ENCODE measurements at places on chromosomes 5 and 9. TPM values are rescaled to one million over a fixed set of nuclear protein-coding genes. Genes with fewer than 3 reads are reported as not detected.

DNA sequence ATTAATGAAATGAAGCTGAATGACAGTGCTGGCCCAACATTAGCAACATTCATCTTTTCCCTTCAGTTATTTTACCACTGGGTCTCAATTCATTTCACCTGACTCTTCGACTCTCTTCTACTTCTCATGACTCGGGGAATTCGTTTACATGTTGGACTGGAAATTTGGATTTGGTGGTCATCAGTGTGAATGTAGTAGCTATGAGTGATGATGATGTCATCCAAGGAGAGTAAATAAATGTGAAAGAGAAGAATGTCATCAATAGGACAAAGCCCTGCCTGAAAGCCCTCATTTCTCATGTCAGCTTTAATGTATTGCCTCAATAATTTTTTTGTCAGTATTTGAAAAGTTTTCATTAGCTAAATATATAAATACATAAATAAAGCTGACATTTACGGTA, 21.9 kb upstream of the CFAP95 start:
- no peak overlapping the region for H3K27ac ChIP-seq
- no peaks in the 10 kb centered on the region for H3K4me1 ChIP-seq
- no peaks in the 10 kb centered on the region for H3K36me3 ChIP-seq
- H3K4me3 ChIP-seq, result no peak overlapping the region
- no peak for DNase-seq

DNA sequence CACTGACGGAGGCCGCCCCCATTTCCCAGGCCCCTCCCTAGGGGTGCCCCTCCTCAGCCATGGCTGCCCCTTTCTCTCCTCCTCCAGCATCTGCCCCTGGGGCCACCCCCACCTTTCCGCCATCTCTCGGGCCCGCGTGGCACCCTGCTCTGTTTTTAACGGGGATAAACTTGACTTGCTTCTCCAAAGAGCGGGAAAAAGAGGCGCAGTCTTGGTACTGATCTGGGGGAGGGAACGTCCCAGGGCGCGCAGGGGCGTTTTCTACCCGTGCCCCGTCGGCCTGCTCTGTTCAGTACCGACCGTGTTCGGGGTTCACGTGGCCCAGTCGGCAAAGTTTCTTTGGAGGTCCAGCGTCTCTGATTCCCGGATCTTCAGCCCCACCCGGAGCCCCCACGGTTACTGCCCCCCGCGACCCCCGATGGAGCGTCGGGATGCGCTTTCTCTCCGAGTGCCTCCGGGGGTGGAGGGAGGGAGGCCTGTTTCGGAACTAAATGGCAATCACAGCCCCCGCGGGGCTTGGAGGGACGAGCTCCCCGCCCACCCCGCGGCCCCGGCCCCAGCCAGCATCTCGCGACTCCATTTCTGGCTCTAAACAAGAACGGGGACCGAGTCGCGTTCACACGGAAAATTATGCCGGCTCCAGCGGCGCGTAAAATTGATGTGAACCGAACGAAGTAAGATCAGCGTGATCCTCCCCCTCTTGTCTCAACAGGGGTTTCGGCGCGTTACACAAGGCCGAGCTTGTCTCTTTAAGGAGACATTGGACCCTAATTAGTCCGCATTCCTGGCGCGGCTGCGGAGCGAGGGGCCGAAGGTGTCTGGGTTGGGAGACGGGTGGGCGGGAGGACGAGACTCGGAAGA, 1.1 kb upstream of the TLE4 start:
- peak overlapping the region; percentile 78 for H3K4me3 ChIP-seq
- H3K27ac ChIP-seq, result peak overlapping the region; percentile 97
- DNase-seq, result peak; percentile 89

DNA sequence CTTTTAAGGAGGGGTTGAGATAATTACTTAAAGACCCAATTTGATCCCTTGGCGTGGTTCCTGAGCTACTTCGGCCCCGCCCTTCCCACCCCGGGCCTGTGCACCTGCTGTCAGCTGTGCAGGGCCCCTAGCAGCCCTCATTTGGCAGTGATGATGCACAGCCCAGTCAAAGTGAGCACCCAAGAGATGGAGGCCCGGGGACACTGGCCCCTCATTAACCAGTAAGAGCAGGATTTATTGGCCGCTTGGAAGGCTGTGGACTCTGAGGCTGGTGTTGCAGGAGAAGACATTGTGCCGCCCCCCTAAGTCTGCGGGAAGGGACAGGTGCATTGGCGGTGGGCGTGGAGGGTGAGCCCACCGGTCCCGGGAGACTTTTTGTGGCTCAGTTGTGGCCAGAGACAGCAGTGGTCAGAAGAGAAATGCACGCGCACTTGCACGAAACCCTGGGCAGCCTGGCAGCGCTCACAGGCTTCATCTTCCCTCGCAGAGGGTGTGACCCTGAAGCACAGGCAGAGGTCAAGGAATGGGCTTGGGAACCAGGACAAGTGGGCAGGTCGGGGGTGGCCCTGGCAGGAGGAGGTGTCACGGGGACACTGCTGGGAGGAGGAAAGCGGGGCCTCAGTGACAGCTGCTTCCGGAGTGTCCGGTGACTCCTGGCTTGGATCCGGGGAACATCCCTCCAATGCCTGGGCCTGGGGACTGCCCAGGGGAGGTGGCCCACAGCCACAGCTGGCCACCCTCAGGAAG, 74.0 kb upstream of the RXRA start:
- DNase-seq, result no peak
- no peaks in the 10 kb centered on the region for H3K27me3 ChIP-seq
- no peaks in the 10 kb centered on the region for H3K36me3 ChIP-seq
- H3K4me3 ChIP-seq, result no peak overlapping the region
- H3K4me1 ChIP-seq, result no peaks in the 10 kb centered on the region

DNA sequence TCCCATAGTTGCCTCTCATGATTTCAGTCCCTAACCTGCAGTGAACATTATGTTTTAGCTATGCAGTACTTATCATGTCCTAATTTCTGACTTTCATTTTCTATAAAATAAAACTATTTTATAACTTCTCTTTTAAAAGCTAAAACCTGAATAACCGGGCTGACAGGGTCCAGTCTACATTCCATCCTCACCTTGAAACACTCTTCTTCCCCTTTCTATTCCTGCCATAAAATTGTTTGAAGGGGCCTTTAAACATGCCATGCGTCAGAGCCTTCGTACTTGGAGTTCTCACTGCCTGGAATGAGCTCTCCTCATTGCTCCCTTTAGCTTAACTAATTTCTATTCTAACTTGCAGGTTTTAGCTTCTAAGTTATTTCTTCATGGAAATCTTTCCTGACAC, 143.0 kb upstream of the PRLR start:
- H3K4me3 ChIP-seq, result no peak overlapping the region
- no peaks in the 10 kb centered on the region for H3K4me1 ChIP-seq
- H3K36me3 ChIP-seq, result no peaks in the 10 kb centered on the region
- H3K27ac ChIP-seq, result no peak overlapping the region
- no peak for DNase-seq

DNA sequence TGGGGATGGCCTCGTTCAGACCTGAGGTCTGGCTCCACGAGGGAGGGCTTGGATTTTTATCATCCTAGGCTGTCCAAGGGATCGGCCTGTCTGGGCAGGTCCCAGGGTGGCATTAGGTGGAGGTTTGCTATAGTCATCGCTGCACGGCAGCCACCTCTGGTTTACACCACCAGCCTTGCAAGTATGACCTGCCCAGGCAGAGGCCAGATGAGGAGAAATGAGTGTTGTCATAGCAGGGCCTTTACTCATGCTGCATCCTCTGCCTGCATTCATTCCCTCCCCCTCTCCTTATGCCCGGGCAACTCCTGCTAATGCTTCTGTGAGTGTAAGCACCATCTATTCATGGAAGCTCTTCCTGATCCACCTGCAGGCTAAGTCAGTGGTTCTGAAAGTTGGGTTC, 15.3 kb upstream of the NDST1 start:
- peaks cover 59% of the 10 kb centered on the region for H3K4me1 ChIP-seq
- no peak overlapping the region for H3K27ac ChIP-seq
- no peaks in the 10 kb centered on the region for H3K36me3 ChIP-seq
- no peak overlapping the region for H3K4me3 ChIP-seq

GRCh38 chr5:135040333-135041144, 6.5 kb upstream of the PITX1 start:
- peak; percentile 76 for DNase-seq
- no peaks in the 10 kb centered on the region for H3K4me1 ChIP-seq
- H3K36me3 ChIP-seq, result no peaks in the 10 kb centered on the region

DNA sequence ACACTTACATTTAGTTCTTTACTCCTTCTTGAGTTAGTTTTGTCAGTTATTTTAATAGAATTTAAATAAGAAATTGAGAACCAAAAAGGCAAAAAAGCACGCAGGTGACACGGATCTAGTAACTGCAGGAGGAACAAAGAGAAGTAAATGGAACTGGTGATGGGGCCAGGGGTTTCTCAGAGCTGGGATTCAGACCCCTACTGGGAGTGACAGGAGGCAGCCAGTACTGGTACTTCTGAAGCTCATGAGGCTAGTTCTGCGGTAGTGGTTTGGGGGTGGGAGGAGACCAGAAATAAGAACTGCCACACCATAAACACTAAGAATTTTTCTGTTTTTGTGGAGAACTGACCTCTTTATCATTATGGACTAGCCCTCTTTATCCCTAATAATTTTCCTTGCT, 48.2 kb downstream of the OXCT1 start:
- H3K27me3 ChIP-seq, result no peaks in the 10 kb centered on the region
- peak; percentile 27 for DNase-seq
- H3K4me3 ChIP-seq, result no peak overlapping the region
- no peaks in the 10 kb centered on the region for H3K36me3 ChIP-seq

DNA sequence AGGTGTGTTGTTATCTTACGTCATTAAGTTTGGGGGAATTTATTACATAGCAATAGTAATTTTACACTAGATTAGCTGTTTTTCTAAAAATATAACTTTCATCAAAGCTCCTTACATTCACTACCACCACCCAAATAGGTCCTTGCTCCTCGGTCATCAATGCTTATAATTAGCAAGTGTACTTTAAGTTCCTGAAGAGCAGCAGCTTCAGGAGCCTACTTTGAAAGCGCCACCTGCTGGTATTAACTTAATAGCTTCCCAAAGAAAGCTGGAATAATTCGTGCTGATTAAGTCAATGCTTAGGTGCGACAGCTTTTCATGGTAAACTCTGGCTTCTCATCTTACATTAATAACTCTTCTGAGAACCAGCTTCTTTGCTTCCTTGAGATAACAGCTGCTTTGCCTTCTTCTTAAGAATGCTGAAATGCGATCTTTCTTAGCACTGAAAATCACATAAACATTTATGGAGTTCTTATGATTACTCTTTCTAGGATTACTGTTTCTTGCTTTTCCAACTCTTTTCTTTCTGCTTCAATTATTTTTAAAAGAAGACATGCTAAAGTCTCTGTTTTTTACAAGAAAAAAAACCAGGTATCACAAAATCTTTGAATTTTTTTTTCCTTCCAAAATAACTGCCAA, 10.0 kb upstream of the C5 start:
- no peaks in the 10 kb centered on the region for H3K27me3 ChIP-seq
- no peak overlapping the region for H3K4me3 ChIP-seq
- H3K27ac ChIP-seq, result no peak overlapping the region
- no peaks in the 10 kb centered on the region for H3K4me1 ChIP-seq
- DNase-seq, result peak; percentile 93

Gene FABP6
- 1.7 TPM for total RNA-seq

Gene CTNNAL1
- total RNA-seq, result 63.0 TPM

Gene MSX2
- total RNA-seq, result 0.17 TPM

Gene SH3RF2
- total RNA-seq, result 1.1 TPM

Data from GM23338 (cell line).